T-helper 2 cell (primary cell): ENCODE measurements at places on chromosomes 5 and 9.

- DNase-seq: peak; percentile 54
Observed at GRCh38 chr5:88683506-88684135, 199.4 kb downstream of the MEF2C start.

- DNase-seq: no peak
Observed at GRCh38 chr5:123444016-123444415, 20.8 kb upstream of the CEP120 start.

DNA sequence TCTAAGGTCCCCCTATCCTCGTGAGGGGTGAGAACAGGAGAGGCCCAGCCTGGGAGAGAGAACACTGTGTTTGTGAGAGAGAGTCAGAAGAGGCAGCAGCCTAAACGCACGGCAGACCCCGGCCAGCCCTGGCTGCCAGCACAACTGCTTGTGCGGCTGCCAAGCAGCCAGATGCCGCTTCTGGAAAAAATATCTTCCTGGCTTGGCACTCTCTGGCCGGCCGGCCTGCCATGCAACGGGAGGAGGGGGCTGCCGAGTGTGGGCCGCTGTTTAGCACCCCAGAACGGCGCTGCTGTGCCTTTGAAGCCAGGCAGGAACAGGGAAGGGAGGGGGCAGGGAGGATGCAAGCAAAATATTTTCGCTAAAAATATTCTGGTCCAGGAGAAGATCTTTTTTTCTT lies 105.0 kb downstream of the FGF18 start:
- no peak for DNase-seq

- DNase-seq: no peak
Observed at GRCh38 chr5:145951071-145951470, 14.7 kb downstream of the SH3RF2 start.

DNA sequence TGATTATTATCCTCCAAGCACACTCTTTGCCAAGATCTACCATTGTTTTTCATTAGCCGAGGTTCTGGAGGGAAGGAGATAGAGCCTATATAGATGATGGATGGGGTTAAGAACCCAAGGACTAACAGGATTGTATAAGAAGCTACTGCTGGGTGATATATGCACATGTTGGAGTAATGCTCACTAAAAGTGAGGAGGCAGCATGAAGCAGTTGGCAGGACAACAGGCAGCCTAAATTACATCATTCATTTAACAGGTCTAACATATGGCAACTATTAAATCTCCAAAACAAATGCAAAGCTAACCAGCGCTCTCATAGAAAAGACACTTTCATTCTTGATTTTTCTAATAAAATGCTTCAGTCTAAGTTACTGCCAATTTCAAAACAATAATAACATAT lies 293.2 kb downstream of the EPB41L4A start:
- no peak for DNase-seq

DNA sequence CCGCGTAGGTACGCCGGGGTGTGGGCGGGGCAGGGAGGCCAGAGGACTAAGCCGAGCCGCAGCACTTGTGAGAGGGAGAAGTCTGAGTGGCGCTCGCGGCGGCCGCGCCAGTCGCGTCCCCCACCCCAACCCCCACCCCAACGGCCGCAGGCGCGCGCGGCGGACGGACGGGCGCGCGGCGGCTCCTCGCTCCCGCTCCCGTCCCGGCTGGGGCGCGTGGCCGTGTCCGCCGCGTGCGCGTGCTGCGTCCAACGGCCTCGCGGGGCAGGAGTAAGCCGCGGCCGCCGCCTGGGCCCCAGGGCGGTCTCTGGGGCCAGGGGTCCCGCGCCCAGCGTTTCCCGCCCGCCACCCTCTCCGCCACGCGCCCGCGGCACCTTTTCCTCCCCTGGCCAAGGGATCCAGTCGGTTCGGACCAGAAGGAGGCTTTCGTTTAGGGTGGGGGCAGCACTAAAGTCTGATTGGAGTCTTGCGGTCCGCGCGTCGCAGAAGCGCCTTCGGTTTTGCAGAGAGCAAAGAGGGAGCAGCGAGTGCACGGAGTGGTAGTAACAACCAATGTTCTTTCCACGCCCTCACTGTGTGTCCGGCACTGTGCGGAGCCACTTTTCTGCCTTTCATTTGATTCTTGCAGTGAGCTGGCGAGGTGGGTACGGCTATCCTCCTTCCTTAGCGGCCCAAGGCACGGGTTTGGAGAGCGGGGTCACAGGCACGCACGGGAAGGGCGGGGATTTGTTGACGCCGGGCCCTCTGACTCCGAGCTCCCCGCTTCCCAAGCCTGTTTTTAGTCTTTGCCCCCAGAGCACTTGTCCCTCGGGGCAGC lies 483 bp downstream of the G3BP1 start:
- peak; percentile 18 for DNase-seq

- DNase-seq: peak; percentile 43
Observed at GRCh38 chr5:171418316-171418981, 998 bp upstream of the FGF18 start.

GRCh38 chr5:13944560-13945199 lies at the start of gene DNAH5:
DNAH5 (minus strand) TSS chr5:13944688; CDS start chr5:13944438, 250 bp downstream.
- no peak for DNase-seq

DNA sequence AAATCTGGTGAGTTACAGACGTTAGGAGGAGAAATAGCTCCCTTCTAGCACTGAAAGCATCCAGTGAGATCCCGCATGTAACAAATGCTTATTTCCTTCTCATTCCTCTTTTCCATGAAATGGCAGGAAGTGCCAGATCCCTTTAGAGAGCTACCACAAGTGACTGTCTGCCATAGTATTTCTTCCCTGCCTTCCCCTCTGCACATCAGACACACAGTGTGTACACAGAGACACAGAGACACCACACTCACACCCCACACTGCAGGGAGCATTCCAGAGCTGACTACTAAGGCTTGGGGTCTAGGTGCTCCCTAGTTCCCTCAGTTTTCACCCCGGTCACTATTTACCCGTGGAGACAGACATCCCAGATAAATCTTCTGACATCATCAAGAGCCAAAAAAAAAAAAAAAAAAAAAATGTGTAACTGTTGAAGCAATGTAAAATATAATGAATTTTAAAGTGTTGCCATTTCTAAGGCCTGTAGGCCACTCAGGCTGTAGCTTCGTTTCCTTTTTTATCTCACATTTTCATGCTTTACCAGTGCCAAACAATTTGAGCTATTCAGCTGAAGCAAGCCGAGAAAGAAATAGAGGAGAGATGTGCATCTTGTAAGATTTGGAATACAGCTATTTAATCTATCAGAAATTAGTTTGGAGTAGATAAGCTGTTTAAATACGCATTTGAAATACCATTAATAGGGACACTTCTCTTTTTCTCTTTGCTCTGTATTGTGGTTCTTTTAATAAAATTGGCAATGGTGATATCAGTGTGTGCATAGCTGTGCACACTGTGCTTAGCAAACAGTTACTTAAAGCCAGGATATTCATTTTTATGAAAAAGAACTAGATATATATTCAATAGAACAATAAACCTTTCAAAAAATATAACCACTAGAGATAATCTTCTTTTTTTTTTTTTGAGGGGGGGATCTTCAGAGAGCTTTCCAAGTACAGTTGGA lies 405.5 kb downstream of the PDE4D start:
- DNase-seq: no peak

- no peak for DNase-seq
Observed at GRCh38 chr5:73733219-73733618, 107.2 kb downstream of the ARHGEF28 start.

GRCh38 chr5:15690611-15691010 lies 190.6 kb downstream of the FBXL7 start:
- no peak for DNase-seq

DNA sequence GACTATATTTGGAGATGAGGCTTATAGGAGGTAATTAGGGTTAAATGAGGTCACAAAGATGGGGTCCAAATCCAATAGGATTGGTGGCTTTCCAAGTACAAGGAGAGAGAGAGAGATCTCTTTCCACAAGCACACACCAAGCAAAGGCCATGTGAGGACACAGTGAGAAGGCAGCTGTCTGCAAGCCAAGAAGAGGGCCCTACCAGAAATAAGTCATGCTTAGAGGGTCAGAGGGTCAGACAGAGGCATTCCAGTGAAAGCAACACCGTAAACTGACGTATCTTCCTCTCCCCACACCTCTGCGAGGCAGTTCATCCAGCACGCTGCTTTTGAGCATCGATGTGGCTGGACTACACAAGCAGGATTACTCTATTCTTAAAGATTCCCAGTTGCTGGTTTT lies 87.9 kb downstream of the SLC1A3 start:
- no peak for DNase-seq

GRCh38 chr5:395156-395920 lies 47.6 kb upstream of the EXOC3 start:
- DNase-seq: no peak

DNA sequence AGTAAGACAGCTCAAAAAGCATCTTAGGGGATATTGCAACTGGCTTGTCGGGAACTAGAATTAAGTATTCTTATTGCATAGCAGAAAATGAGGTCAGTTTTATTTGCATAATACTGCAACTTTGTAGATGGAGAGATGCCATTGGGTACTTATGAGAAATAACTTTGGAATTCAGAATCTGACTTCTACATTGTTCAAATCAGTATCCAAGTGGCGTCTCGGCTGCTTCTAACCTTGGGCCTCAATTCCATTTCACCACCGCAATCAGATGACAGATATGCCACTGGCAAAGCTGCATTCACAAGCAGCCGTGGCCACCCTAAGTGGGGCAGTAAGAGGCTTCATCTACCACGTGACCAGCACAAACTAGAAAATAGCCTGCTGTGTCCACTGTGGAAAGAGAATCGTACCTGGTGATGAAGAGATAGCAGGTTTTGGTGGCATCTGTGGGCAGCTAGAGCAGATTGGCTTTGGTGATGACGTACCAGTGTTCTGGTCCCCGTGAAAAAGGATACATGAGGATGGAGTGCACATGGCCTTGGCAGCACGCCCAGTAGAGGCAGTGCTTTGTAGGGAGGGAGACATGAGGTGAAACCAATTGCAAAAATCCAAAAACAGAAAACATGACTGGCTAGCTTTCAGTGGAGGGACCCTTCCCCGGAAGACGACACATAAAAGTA lies 116.6 kb downstream of the KLHL3 start:
- DNase-seq: no peak

- no peak for DNase-seq
Observed at GRCh38 chr5:135053278-135053677, 19.2 kb upstream of the PITX1 start.

- DNase-seq: no peak
Observed at GRCh38 chr9:110146373-110146772, 61.6 kb downstream of the C9orf152 start.

DNA sequence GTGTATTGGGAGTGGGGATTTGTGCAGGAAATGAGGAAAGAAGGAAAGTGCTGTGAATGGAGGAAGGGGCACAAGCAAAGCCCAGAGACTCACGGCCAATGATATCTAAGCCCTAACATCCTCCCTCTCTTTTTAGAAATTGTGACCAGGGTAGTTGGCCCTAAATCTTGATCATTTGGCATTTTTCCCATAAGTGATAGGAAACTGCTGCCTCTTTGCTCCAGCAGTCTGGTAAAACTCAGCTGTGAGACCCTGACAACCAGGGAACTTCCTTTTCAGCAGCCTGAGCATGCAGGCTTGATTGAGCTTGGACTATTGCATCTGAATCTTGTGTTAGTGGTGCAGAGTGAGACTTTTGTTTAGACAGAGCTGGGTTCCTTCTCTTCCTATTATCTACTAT lies 9.6 kb upstream of the ADRB2 start:
- no peak for DNase-seq

GRCh38 chr9:126915281-126915816 lies 767 bp downstream of the RALGPS1 start:
- peak; percentile 40 for DNase-seq

DNA sequence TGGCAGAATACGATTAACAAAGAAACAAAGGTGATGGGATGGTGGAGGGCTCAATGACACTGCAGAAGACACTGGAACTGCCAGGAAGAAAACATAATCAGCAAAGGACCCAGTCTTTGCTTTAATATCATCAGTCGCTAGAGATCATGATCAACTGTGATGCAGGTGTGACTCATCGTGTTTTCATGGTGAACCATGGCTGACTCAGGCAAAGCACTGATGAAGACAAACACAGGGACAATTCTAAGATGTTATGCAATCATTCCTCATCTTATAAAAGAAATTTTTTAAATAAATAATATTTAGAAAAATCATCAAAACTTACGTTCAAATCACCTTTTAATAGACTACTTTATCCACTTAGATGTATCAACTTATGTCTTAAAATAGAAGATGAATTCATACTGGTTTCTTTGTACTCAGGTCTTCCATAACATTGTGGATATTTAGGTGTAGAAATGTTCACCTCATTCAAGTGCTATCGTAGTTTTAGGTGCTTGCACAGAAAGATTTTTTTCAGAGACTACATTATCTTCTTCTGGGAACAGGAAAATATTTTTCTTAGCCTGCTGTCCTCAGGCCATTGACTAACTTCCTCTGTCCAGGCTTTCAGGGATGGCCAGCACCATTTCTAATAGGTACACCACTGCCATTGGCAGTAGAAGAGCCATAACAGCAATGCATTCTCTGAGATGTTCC lies 673.4 kb upstream of the MEF2C start:
- no peak for DNase-seq

DNA sequence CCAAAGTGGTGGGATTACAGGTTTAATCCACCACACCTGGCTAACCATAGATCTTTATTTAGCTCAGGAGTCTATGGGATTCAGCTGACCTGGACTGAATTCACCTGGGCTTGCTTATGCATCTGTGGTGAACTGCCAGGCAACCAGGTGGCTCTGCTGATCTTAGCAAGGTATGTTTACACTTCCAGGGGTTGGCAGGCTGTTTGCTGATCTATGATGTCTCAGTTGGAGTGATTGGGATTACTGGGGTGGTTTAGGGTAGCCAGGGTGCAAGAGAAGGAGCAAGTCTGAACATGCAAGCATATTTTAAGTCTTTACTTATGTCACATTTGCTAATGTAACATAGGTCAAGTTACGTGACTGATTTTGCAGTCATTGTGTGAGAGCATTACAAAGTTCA lies 63.6 kb upstream of the JAK2 start:
- DNase-seq: no peak

DNA sequence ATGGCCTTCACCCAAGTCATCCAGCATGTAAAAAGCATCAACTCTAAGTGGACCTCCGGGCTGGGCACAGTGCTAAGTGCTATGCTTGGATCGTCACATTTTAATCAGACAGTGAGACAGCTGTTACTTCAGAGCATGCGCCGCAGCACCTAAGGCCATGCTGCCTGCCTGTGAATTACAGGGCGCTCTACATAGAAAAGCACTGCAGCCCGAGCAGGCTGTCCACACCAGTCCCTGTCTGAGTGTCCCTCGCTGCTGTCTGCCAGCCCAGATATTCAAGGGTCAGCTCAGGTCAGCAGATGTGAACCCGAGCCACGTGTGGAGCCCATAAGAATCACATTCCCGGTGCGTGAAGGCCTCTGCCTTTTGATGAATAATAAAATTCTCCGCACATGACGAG lies 37.1 kb downstream of the AK8 start:
- no peak for DNase-seq

DNA sequence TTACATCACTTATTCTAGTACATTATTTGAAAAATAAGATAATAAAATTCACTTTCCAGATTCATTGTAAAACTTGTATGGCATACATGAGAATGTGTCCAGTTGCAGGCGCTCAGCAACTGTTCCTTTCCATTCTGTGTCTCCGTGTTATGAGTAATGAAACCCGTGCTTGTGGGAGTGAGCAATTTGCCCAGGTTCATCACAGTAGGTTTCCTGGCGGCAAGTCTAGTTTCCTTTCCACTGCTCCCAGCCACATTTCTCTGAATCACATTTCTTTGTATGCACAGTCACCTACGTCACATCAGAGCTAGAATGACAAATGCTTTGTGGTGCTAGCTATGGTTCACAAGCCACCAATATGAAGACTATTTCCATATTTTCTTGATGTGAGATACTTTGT lies 39.9 kb downstream of the MOCS2 start:
- no peak for DNase-seq
